Psoas muscle (tissue), 8 donors: ENCODE measurements at places on chromosomes 7 and 10. TPM values are rescaled to one million over a fixed set of nuclear protein-coding genes. Genes with fewer than 3 reads are reported as not detected.

SPDYE1 gene
- not detected for total RNA-seq

MYL10 gene
- not detected for total RNA-seq

SPDYE16 gene
- total RNA-seq = 0.40 TPM

MMP21 gene
- not detected for total RNA-seq

TUBGCP2 gene
- 46.6 TPM for total RNA-seq

PLXDC2 gene
- total RNA-seq = 8.7 TPM

NFE2L3 gene
- total RNA-seq = 0.44 TPM

CNTNAP2 gene
- total RNA-seq = not detected

SPDYE11 gene
- total RNA-seq = not detected

VGF gene
- not detected for total RNA-seq

TPK1 gene
- total RNA-seq = 3.0 TPM

STEAP1B gene
- 0.91 TPM for total RNA-seq

PNLIPRP3 gene
- not detected for total RNA-seq

FRMD4A gene
- total RNA-seq = 6.2 TPM

UCN3 gene
- not detected for total RNA-seq

CNPY1 gene
- not detected for total RNA-seq

PRR15 gene
- 0.13 TPM for total RNA-seq

RAB19 gene
- not detected for total RNA-seq

GDF2 gene
- not detected for total RNA-seq

ANKRD1 gene
- total RNA-seq = 1,558 TPM

INSYN2A gene
- total RNA-seq = not detected

COA1 gene
- 60.7 TPM for total RNA-seq

AEBP1 gene
- total RNA-seq = 6.9 TPM

AGAP6 gene
- 4.4 TPM for total RNA-seq

CAV2 gene
- 12.8 TPM for total RNA-seq

GPC2 gene
- total RNA-seq = 0.16 TPM

FGF8 gene
- total RNA-seq = not detected

POR gene
- total RNA-seq = 48.8 TPM

CDC14C gene
- not detected for total RNA-seq

RAPGEF5 gene
- 8.6 TPM for total RNA-seq

OPN4 gene
- 0.49 TPM for total RNA-seq

MRPS33 gene
- total RNA-seq = 85.4 TPM

LRIT1 gene
- total RNA-seq = not detected

LRRC18 gene
- not detected for total RNA-seq

SYCE1 gene
- total RNA-seq = 0.47 TPM

ZNF786 gene
- 3.1 TPM for total RNA-seq

OR2A7 gene
- total RNA-seq = 0.34 TPM

TMEM229A gene
- total RNA-seq = not detected

COL1A2 gene
- total RNA-seq = 46.6 TPM

C10orf120 gene
- total RNA-seq = not detected

RSPH10B2 gene
- 0.44 TPM for total RNA-seq

UPF2 gene
- total RNA-seq = 25.3 TPM

FEZF1 gene
- total RNA-seq = not detected
